Bronchus fibroblast of lung (primary cell): ENCODE measurements at places on chromosomes 12 and 14. TPM values are rescaled to one million over a fixed set of nuclear protein-coding genes. Genes with fewer than 3 reads are reported as not detected.

The AGAP2 gene
- under 0.01 and 0.15 TPM in 2 replicates for total RNA-seq

The RAD52 gene
- total RNA-seq, result 8.9 and 11.7 TPM in 2 replicates

The TMEM119 gene
- total RNA-seq, result 67.8 and 72.6 TPM in 2 replicates

The KCNC2 gene
- total RNA-seq, result not detected in 2 replicates

The TSPAN11 gene
- 0.50 and 1.5 TPM in 2 replicates for total RNA-seq

The BBOF1 gene
- total RNA-seq, result 1.3 and 5.2 TPM in 2 replicates

The HRK gene
- total RNA-seq, result not detected in 2 replicates

The NOS1 gene
- not detected in 2 replicates for total RNA-seq

The HOTAIR gene
- not detected in 2 replicates for total RNA-seq

The LRTM2 gene
- total RNA-seq, result not detected in 2 replicates

The ATP5F1B gene
- total RNA-seq, result 585 and 663 TPM in 2 replicates

The FOXG1 gene
- under 0.01 and 0.15 TPM in 2 replicates for total RNA-seq

The FERMT2 gene
- 71.2 and 74.8 TPM in 2 replicates for total RNA-seq

The SLIRP gene
- 536 and 598 TPM in 2 replicates for total RNA-seq

The DUSP6 gene
- total RNA-seq, result 18.7 and 21.9 TPM in 2 replicates

The GZMH gene
- not detected in 2 replicates for total RNA-seq

The LRP6 gene
- total RNA-seq, result 7.6 and 7.7 TPM in 2 replicates

The TAS2R30 gene
- under 0.01 TPM in 1 of 2 replicates, not detected in the other for total RNA-seq

The PLXNC1 gene
- 0.84 and 0.89 TPM in 2 replicates for total RNA-seq

The LRRC43 gene
- total RNA-seq, result 1.3 and 1.5 TPM in 2 replicates

The KRT82 gene
- not detected in 2 replicates for total RNA-seq

The JAG2 gene
- total RNA-seq, result 0.30 and 0.50 TPM in 2 replicates

The ASCL1 gene
- total RNA-seq, result not detected in 2 replicates

The TMTC1 gene
- total RNA-seq, result 23.2 and 26.6 TPM in 2 replicates

The SMIM41 gene
- 0.17 TPM in 1 of 2 replicates, not detected in the other for total RNA-seq

The CLEC4C gene
- total RNA-seq, result not detected in 2 replicates

The NRXN3 gene
- total RNA-seq, result 0.15 and 0.17 TPM in 2 replicates

The SPIC gene
- not detected in 2 replicates for total RNA-seq

The MYH6 gene
- total RNA-seq, result not detected in 2 replicates

The INHBC gene
- total RNA-seq, result under 0.01 TPM in 1 of 2 replicates, not detected in the other

The VDR gene
- total RNA-seq, result 2.2 and 3.5 TPM in 2 replicates

The KRT72 gene
- not detected in 2 replicates for total RNA-seq

The PTGDR gene
- not detected in 2 replicates for total RNA-seq

The RASSF9 gene
- under 0.01 TPM in 2 replicates for total RNA-seq
